Bone marrow (tissue), 2 donors: ENCODE measurements at places on chromosomes 16 and 17.

- peak; percentile 27 for DNase-seq
These were observed 21.3 kb downstream of the SRCIN1 start for GRCh38 chr17:38584350-38584925.

GRCh38 chr16:55010492-55011160 is 80.0 kb downstream of the IRX5 start:
- DNase-seq = no peak

DNA sequence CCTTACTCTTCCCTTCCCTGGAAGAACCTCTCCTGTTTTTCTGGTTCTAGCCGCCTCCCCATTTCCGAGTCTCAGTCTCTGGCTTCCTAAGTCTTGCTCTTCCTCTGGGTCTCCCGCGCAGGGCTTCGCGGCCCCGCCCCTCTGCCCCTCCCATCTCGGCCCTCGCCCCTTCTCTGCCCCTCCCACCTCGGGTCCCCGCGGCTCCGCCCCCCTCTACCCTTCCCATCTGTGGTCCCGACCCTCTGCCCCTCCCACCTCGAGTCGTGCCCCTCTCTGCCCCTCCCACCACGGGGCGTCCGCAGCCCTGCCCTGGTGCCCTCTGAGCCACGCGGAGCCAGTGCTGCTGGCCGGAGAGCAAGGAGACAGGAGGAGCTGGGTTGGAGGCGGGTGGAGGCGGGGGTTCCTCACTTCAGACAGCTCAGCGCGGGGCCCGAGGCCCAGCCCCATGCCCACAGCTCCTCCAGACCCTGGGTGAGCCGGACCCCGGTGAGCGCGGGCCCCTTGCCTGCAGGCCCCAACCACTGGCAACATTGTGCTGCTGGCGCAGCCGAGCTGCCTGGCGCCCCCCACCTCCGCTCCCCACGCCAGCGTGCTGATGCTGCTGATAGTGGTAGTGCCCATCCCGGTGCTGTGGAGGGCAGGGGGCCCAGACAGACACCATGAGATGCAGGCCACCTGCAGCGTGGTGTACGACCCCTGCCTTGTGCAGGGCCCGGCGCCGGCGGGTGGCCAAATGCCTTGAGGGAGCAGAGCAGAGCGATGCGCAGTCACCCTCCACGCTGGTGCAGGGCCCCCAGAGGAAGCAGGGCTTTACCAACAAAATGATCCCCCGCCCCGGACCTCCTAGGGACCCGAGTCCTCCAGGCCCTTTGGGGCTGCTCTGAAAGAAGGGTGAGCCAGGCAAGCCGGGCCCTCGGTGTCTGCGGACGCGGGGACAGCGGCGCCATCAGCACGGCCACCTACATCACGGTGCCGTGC is 2115.3 kb downstream of the TP53TG3F start:
- DNase-seq = no peak

DNA sequence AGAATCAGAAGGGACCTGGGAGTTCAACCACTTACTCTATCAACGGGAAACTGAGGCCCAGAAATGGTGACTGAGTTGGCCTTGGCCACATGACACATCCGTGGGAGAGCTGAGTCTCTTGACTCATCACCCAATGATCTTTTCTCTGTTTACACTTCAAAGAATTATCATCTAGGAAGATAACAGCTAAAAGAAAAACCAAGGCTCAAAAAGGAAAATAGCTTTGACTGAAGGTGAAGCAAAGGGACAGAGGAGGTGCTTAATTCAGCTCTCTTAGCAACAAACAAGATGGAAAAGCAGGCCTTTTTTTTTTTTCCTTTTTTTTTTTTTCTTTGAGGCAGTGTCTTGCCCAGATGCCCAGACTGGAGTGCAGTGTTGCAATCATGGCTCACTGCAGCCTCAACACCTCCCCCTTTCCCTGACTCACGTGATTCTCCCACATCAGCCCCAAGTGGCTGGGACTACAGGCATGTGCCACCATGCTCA is 16.7 kb downstream of the ERCC4 start:
- no peak for DNase-seq

- DNase-seq = no peak
These were observed 24.2 kb downstream of the CYB5B start for GRCh38 chr16:69448470-69449193.

DNA sequence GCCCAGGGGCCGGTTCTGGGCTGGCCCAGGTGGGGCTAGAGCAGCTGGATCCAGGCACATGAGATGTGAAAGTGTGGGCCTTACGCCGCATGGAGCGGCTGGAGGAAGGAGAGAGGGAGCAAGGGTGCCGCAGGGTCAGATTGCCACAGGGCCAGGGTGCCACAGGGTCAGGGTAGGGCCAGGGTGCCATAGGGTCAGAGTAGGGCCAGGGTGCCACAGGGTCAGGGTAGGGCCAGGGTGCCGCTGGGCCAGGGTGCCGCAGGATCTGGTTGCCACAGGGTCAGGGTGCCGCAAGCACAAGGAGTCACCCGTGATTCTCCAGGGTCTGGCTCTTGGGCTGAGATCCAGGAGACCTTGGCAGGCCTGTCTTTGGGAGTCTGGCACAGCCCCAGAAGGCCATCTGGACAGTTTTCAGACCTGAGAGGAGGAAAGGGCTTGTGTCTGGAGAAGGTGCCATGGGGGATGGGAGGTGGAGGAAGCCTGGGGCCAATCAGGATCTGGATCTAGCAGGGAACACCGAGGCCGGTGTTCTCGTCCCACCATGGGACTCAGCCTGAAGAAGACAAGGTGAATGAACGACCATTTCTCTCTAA is 13.1 kb upstream of the LASP1NB start:
- no peak for DNase-seq

GRCh38 chr17:45294506-45294905 is 22.3 kb downstream of the MAP3K14 start:
- DNase-seq = no peak

- no peak for DNase-seq
These were observed 21.0 kb upstream of the HERPUD1 start for GRCh38 chr16:56910654-56911539.

- no peak for DNase-seq
These were observed 1.7 kb downstream of the SPHK1 start for GRCh38 chr17:76385892-76386786.

GRCh38 chr17:38453951-38454421 is 25.7 kb downstream of the ARHGAP23 start:
- no peak for DNase-seq
